ENCODE measurements at places on chromosomes 11 and 22. TPM values are rescaled to one million over a fixed set of nuclear protein-coding genes. Genes with fewer than 3 reads are reported as not detected.

DNAJB7 gene
- not detected for total RNA-seq

GRCh38 chr11:2891326-2892214, 6.0 kb upstream of the CDKN1C start:
- no peak for DNase-seq

- DNase-seq: peak; percentile 89
Measured at GRCh38 chr11:114154271-114155047, 94.9 kb downstream of the ZBTB16 start.

C22orf31 gene
- not detected for total RNA-seq

DNA sequence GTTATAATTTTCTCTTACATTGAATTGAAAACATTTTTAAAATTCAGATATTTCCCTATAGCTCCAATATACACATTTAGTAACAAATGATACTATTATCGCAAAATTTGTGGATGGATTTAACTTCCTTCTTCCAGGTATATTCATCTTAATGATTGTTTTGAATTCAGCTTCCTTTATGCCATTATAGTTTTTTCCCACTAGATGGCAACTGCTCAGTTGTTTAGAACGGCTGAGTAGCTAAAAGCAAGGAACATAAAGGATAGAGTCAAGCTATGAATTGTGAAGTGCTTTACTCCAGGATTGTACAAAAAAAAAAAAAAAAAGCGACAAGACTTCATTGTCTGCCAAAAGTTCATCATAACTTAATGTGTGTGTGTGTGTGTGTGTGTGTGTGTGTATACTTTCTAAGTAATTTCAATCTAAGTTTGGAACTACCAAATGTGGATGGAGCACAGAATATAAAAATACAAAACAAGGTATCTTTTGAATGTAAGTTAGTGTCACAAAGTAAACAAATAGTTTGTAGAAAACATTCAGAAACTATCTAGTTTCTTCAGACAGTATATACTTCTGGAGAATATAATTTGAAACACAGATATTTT, 846.4 kb downstream of the DLG2 start:
- no peak for DNase-seq

- DNase-seq: no peak
Measured at GRCh38 chr11:72475381-72475780, 41.0 kb upstream of the CLPB start.

GLB1L2 gene
- total RNA-seq: 55.7 TPM

PKDREJ gene
- total RNA-seq: 0.36 TPM

Measured in sigmoid colon (tissue), 7 donors.